Cardiac fibroblast (primary cell): ENCODE measurements at places on chromosomes 3 and 15.

- peak; percentile 87 for DNase-seq
Observed at GRCh38 chr15:52255008-52255407, 40.6 kb downstream of the MYO5C start.

- no peak for DNase-seq
Observed at GRCh38 chr3:39100500-39100886, 6.9 kb downstream of the GORASP1 start.

- DNase-seq: no peak
Observed at GRCh38 chr15:88246081-88246480, 10.5 kb downstream of the NTRK3 start.

- no peak for DNase-seq
Observed at GRCh38 chr15:97126553-97127233, 796.2 kb downstream of the NR2F2 start.

- no peak for DNase-seq
Observed at GRCh38 chr3:41356775-41357174, 157.5 kb downstream of the CTNNB1 start.

DNA sequence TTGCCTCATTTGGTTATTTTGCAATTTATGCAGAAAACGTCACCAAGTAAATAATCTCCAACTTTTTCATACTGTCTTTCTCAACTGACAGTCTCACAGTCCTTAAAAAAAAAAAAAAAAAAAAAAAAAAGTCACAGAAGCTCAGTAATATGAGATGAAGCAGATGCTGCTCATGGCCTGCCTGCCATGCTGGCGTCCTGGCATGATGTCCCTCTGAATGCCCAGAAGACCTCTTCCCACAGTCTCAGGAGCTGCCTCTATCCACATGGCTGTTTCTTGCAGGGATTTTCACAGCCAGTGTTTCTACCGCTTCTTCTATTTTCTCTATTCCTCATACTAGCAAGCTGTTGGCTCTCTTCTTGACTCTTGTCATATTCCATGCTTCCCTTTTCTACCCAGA lies 87.7 kb downstream of the TGFBR2 start:
- no peak for DNase-seq

DNA sequence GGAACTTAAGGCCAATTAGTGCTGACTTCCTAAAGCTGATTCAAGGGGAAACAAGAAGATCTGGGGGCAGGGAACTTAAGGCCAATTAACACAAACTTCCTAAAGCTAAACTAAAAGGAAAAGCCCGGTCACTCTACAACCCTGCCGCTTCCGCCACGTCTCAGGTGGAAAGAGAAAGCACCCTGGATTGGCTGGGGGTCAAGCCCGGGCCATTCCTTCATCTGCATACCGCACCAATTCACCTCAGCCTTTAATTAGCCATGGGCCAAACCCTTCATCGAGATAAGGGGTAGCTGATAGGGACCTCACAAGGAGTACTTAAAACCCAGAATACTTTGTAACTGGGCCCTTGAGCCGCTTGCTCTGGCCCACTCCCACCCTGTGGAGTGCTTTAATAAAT lies 14.4 kb downstream of the TMPRSS7 start:
- DNase-seq: no peak

DNA sequence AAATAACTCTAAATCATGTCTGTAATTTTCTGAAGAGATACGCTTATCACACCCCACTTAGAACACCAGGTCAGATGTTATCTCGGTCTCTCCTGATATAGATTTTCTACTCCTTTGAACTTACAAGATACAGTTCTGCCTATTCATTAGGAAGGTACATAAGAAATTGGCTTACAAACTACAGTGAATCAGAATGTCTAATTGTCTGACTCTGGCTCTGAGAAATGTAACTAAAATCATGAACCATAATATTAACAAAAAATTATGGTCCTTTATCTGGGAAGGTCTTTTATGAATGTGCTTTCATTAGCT lies 235.2 kb downstream of the SUCLG2 start:
- DNase-seq: no peak

- no peak for DNase-seq
Observed at GRCh38 chr3:19016851-19017250, 131.5 kb upstream of the KCNH8 start.

DNA sequence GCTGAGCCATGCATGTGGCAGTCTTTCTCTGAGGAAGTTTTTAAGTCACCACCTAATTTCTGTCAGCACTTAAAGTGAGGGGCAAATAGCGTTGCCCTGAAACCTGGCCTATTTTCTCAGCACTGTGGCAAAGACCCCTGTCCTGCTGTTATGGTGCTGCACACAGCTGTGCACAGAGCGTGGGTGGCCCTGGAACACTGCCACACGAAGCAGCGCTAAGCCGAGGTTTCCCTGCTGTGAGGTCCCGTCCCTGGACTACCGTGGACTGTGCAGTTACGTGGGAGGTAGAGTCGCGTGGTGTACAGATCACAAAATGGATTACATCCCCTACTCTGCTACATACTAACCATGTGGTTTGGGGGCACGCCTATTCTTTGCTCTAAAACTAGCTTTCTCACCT lies 101.6 kb upstream of the NR2E3 start:
- no peak for DNase-seq

- DNase-seq: peak; percentile 51
Observed at GRCh38 chr3:51391566-51392354, 675 bp downstream of the RBM15B start.

DNA sequence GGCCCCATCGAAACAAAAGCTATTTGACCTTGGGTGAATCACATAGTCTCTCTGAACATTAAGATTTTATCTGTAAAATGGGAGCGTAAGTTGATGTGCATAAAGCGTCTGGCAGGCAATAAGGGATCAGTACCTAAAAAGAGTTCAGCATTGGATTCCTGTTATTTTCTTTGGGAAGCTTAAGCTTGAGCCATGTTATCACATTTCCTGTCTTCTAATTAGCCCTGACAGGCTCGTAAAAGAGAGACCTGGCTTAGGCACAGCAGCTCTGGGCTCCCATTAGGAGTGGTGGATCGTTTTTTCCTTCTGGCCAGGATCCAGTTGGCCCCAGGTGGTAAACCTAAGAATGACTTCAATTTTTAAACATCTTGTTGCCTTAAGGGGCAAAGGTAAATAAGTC lies 26.0 kb upstream of the CA12 start:
- no peak for DNase-seq

DNA sequence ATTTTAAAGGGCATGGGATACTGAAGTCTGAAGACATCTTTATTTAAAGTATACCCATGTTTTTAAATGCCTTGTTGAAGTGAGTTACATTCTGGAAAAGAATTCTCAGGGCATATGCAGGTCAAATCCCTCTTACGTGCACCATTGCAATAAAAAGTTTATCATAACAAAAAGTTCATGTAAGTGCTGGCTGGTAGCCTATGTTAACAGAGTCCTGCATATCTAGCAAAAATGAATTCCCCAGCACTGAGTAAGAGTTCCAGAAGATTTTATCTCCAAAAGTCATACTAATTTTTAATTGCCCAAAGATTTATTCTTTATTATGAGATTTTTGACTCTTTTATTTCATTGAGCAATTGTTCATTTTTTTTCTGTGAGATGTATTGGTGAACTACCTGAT lies 104.7 kb upstream of the ROBO1 start:
- DNase-seq: peak; percentile 85

DNA sequence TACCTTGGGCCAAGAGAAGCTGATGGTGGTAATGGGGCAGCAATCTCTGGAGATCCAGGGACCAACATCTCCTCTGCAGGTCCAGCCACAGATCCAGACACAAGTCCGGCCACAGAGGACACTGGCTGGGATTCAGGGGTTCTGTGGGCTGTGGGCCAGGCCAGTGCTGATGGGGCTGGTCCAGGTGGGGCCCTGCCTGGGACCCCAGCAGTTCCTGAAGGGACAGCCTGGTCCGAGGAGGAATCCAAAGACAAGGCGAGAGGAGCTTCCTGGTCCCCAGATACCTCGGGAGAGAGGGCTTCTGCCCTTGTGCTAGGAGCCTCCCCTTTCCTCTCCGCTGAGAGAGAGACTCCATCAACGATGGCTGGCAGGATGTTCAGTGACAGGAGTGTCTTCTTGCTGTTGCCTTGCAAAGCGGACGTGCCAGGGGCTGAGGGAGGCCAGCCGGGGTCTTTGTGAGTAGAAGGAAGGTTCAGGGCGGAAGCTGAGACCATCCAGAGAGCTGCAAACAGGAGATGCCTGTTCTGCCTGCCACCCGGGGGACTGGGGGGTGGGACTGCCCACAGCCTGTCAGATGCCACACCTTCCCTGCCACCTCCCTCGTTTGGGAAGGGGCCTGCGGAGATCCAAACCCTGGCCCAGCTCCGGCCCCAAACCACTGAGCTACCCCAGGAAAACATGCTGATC lies 24.5 kb upstream of the GOLGA6C start:
- no peak for DNase-seq

- no peak for DNase-seq
Observed at GRCh38 chr3:134345202-134345601, 29.0 kb downstream of the AMOTL2 start.

DNA sequence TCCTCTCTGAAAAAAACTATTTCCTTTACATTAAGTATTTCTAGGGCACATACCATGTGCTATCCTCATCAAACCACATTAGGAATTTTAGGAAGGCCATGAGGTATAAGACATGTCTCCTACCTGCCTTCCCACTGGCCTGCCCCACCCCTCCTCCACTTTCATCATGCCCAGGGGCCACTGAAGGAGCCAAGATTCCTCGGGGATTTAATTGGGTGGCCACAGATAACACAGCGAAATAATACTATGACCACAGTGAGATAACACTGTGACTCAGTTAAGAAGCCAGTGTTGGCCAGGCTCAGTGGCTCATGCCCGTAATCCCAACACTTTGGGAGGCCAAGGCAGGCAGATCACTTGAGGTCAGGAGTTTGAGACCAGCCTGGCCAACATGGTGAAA lies 9.8 kb upstream of the BMF start:
- DNase-seq: no peak

DNA sequence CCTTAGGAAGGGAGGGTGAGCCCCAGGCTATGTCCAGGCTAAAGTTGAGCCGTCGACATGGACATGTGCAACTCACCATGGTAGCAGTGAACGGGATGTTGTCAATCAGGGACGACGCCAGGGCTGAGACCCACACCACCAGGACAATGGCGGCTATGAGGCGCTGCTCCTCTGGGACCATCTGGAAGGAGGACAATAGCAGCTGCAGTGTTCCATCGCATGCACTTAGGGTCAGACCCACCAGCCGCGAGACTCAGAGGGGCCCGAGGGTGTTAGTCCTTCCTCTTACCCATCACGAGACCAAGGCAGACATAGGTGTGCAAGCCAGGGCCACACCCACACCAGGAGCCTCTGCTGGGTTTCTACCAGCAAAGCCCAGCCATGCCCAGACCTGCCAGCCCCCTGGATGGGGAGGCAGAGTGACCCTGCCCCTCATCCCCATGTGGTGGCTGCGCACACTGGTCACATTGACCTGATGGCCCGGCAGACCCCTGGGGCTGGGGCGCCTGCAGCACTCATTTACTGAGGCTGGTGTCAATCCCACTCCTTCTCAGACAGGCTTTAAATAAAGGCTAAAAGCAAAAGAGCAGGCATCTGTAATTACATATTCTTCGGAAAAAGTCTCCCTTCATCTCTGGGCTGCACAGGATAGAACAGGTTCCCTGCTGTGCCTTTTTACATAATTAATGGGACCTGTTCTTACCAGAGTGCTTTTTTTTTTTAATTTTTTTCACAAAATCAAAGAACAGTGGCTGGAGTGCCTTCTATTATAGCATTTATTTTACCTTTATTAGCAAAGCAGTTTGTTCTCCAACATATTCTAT lies 227.8 kb downstream of the OCA2 start:
- DNase-seq: no peak

GRCh38 chr3:12886736-12887135 lies 45.4 kb upstream of the RPL32 start:
- DNase-seq: no peak

- DNase-seq: no peak
Observed at GRCh38 chr15:77783636-77784035, 150.9 kb upstream of the LINGO1 start.

DNA sequence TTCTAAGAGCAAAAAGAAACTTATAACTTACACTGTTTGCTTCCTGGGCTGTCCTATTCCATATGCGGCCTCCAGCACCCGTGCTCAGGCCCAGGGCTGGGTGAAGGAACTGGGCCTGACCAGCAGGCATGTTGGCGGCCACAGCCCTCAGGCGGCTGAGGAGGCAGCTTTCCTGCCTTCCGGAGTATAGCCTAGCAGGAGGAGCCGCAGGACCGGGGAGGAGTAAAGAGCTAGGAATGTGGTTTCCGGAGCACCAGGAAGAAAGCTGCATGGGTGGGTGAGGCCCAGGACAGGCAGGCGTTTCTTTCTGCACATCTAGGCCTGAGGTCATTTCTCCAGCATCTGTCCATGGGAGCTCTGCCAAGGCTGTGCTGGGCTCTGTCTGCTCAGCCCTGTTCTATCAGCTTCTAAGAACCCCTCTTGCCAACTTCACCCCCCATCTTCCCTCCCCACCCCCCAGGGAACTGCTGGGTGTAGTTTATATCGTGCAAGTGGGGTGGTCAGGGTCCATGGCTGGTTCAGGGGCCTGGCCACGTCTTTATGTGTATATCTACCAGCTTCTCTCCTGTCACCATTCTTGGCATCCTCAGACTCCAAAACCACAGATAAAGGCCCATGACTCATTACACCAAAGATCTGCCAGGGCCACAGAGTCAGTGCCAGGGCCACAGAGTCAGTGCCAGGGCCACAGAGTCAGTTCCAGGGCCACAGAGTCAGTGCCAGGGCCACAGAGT lies 7.8 kb upstream of the KIF7 start:
- peak; percentile 98 for DNase-seq

- DNase-seq: no peak
Observed at GRCh38 chr15:77624868-77625267, 7.8 kb downstream of the LINGO1 start.

DNA sequence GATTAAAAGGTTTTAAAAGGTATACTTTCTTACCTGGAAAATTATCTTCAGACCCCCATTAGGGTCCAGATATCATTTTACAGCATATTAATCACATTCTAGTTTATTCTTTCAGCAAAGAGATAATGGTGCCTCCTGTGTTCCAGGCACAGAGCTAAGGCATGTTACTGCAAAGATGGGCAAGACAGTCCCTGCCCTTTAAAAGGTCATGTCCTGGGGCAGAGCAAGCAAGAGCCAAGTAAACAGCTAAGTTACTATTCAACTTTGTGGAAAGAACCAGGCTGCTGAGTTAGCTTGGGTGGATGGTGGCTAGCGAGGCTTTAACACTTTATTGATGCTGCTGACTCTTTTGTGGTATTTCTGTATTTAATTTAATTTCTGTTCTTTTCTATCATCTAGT lies 75.0 kb downstream of the LRRC28 start:
- DNase-seq: no peak
